ENCODE measurements at places on chromosomes 4 and X.

- no peak for DNase-seq
These were observed 33.0 kb downstream of the TACC3 start for GRCh38 chr4:1754336-1754735.

DNA sequence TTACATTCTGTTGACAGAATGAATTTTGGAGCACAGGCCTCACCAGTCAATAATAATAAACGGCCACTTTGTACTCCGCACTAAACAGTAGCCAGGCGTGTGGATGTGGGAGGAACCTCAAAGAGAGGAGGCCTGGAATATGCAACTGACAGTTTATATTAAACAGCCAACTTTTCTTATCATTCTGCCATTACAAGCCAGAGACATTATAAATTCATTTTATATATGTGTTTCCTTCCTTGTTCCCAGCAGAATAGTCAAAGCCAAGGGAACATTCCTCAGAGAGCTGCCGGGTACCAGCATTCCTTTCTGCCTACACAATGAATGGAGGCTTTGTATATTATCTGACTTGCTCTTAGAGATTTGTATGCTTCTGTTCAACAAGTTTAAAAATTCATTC is 436.5 kb upstream of the FTHL17 start:
- no peak for DNase-seq

DNA sequence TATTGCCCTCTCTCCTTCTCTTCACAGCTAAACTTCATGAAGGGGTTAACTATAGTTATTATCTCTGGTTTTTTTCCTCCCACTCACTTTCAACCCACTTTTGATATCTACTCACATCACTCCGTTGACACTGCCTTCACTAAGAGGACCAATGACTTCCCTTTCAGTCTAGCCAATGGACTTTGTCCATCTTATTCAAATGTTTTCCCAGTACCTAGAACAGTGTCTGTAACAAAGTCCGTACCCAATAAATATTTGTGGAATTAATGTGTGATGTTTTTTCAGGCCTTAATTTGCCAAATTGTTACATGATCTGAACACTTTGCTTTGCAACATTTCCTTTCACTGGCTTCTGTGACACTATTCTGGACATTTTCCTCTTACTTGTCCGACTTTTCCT is 106.0 kb upstream of the AR start:
- DNase-seq, result no peak

- no peak for DNase-seq
These were observed 12.6 kb downstream of the ELF4 start for GRCh38 chrX:130097507-130098209.

- DNase-seq, result no peak
These were observed 11.2 kb upstream of the YIPF7 start for GRCh38 chr4:44662623-44663005.

GRCh38 chr4:189147005-189147929 is 793.4 kb upstream of the FRG1 start:
- DNase-seq, result no peak

- DNase-seq, result no peak
These were observed 732 bp upstream of the ESX1 start for GRCh38 chrX:104255465-104255864.

GRCh38 chrX:55709735-55710134 is 7.8 kb upstream of the RRAGB start:
- no peak for DNase-seq

DNA sequence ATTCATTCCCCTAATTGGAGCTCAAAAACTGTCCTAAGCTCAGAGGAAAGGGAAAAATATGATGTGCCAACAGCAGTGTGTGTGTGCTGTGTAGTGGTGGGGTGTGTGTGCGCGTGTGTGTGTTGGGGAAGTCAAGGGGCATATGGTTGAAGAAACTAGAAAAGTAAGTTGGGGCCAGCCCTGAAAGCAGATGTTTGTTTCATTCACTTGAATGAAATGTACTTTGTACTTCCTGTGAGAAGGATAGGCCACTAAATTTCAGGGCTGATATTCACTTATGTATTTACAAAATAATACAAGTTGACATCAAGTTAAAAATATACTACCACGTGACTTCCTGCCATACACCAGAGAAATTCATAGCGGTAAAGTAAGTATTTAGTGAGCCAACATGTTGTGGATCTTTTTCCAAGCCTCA is 151.3 kb upstream of the JADE1 start:
- DNase-seq, result no peak

- no peak for DNase-seq
These were observed 54.6 kb downstream of the PTCHD1 start for GRCh38 chrX:23389196-23389792.

GRCh38 chr4:101198682-101199339 is 148.5 kb downstream of the PPP3CA start:
- DNase-seq, result no peak

DNA sequence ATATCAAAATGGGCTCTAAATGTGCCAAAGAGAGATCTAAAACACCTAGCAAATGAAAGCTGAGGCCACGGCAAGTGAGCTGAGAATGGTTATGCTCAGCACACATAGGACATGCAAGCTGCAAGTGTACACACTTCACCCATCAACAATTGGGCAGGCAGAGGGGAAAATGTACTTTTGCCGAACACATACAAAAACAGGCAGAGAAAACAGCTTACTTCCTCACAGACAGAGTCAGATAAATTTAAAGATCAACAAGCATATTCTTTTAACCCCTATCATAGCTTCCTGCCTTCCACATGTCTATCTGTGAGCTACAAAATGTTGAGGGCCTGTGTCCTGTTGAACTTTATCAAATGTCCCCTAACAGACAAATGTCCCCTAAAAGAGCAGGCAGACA is 60.3 kb downstream of the SH3KBP1 start:
- DNase-seq, result no peak

DNA sequence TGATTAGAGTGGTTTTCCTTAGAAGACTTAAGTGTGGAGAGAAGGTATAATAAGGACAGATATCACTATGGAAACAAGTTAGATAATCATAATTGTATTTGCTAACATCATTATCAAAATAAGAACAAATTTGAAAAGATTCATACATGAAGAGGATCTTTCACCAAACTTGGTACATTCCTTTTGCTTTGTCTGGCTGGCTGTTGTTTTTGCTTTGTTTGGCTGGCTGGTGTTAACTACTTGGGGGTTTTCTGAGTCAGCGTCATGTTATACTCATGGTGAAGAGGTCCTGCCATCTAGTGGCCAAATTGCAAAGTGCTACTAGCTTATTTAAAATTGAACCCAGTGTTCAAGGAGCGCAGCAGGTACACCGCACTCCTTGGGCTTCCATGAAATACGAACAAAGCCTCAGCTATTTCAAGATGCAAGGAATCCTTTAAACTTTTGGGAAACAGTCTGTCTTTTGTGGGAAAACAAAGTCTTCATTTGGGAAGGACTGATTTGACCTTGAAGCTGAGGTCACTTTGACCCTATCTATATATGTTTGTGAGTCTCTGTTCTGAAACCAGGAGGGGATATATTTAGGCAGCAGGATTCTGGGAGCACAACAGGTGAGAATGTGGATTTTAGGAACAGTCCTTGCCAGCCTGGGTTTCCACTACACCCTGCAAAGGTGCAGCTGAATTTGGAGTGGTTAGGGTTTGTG is 129.7 kb downstream of the PLS3 start:
- no peak for DNase-seq

- DNase-seq, result peak; percentile 43
These were observed 659 bp upstream of the BMP2K start for GRCh38 chr4:78775303-78776078.

DNA sequence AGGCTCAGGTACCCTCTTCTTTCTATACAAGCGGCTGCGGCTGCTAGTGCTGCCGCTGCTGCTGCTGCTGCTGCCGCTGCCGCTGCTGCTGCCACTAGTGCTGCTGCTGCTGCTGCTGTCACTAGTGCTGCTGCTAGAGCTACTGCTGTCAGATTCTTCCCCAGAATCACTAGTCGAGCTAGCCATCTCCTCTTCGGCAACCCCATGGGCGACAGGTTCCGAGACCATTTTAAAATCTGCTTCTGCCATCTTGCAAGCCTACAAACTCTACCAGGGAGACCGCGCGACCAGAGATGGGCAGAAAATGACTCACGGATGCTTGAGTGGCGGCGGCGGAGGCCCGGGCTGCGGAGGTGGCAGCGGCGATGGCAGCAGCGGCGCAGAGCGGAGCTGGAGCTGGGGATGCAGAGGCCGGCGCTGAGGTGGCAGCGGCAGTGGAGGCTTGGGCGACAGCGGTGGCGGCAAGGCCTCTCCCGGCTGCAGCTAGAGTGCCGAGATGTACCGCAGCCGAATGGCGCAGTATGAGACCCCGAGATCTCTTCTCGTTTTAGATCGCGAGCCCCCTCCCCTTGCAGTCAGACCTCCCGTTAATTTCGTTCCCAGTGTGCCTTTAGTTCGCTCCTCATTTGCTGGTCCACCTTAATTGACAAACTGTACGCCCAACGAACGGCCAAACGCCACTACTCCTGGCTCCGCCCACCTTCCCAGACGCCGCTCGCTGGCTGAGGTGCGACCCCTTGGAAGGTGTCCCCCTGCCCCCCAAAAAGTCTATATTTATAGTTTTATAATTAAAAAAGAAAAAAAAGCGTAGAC is at the start of gene NAP1L3:
Gene NAP1L3 (minus strand): TSS at position 523 of the 813 bp plus-strand sequence. CDS start 274 bp downstream, at position 249.
- DNase-seq, result no peak

- DNase-seq, result no peak
These were observed 144.3 kb upstream of the NLGN4X start for GRCh38 chrX:6372981-6373380.

DNA sequence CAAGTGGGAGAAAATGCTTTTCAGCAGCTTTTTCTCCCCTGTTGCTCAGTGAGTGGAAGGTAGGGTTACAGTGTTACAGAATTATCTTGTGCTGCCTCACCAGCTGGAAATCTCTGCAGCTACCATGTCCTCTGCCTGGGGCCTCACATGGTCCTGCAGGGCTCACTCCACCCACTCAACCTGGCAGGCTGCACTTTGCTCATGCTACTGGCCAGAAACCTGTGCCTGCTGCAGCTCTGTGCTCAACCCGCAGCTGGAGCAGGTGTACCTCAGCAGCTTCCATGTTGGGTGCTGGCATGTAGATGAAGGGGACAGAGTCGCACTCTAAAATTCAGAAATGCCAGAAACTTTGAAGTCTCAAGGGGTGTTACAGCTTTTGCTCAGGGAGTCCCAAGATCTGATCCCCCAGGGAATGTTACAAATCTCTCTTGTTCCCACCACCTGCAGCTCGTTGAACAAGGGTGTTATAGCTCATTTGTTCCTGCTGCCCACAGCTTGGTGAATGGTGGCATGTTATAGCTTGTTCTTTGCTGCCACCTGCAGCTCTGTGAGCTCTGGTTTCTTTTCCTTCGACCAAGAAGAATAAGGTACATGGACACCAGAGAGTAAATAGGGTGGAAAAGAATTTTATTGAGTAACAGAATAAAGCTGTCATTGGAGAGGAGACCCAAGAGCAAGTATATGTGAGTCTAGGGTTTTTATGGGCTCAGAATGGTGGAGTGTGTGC is 845.8 kb downstream of the TECRL start:
- no peak for DNase-seq

DNA sequence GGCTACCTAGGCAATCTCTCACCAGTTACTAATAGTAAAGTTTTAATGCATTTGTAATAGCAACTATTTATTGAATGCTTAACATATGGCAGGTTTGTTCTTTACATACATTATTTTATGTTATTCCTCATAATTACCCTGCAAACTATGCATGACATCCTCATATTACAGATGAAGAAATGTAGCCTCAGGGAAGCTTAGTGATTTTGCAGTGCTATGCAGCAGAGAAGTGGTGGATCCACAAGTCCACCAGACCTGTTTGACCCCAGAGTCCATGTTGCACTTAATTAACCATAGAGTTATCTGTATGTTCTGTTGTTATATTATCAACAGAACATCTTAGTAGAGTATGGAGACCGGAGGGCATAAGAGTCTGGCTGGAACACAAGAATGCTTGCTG is 78.7 kb downstream of the TRPC5 start:
- no peak for DNase-seq

DNA sequence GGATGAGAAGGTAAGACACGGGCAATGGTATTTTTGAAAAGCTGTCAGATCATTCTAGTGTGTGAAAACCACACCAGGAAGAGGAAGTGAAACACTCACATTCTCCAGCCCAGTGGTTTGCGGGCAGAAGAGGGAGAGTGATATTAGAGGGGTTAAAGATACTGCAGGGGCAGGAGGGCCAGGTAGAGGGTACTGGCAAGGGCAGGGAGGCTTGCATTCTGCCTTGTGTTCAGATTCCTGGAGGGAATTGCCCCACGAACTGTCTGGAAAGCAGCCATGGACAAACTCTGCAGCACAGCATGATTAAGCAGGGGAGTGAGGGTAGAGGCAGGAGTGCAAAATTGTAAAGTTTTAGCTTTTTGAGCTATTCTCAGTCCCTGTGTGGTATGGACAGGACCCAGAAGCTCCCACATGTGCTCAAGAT is 30.9 kb downstream of the NIPAL1 start:
- no peak for DNase-seq

DNA sequence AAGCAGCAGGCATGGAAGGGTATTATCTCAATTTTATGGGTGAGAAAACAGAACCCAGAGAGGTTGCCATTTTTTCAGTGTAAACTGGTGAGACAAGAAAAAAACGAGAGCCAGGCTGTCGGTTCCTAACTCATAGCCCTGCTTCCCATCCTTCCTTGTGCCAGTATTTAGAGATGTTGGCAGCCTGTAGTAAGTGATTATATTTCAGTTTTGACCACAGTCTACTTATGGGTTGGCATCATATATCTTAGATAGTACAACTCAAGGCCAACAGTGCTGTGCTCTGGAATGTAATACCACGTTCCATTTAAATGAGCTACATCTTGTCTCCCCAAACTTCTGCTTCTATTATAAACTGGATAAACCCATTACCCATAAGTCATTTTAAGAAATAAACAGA is 40.8 kb downstream of the XK start:
- DNase-seq, result no peak

GRCh38 chr4:159682996-159683395 is 580.1 kb downstream of the RAPGEF2 start:
- DNase-seq, result no peak

- DNase-seq, result no peak
These were observed 288.8 kb downstream of the CENPC start for GRCh38 chr4:67256388-67257043.

DNA sequence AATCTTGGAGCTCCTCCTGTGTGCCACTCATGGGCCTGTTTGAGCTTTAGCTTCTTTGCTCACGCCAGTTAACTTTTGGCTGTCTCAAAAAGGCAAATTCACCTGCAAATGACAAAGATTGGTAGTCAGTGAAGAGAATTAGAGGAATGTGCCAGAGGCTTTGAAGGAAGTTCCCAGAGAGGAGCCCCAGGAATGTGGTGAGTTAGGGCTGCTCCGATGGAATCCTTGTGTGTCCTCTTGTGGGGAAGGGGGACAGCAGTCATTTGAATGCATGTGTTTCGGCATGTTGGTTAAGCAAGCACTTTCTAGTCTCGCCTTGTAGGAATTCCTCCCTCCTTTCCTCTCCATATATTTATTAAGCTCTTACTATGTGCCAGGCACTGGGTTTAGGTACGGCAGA is 62.9 kb downstream of the ELF4 start:
- DNase-seq, result no peak

DNA sequence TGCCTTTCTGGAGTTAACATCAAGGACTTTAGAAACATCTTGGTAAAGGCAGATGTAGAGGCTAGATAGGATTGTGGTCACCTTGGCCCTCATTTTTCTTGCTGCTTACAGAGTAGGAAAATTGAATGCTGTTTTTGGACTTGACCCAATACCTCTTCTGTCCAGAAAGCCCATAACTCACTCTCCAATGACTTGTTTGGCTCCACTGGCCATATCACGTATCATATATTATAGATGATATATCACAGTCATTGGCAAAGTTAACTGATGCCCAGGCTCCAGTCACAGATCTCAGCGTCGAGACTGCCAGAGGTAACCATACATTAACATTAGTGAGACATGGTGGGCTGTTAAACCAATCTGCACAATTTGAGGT is 88.1 kb upstream of the PLAC1 start:
- no peak for DNase-seq

All from esophagus squamous epithelium (tissue), 5 donors.